Stimulated activated CD4-positive, alpha-beta T cell treated with anti-CD3 and anti-CD28 coated beads, Interleukin-2, amount 100 ng/mL, for 24 hours (primary cell): ENCODE measurements at places on chromosomes 4 and X.

DNA sequence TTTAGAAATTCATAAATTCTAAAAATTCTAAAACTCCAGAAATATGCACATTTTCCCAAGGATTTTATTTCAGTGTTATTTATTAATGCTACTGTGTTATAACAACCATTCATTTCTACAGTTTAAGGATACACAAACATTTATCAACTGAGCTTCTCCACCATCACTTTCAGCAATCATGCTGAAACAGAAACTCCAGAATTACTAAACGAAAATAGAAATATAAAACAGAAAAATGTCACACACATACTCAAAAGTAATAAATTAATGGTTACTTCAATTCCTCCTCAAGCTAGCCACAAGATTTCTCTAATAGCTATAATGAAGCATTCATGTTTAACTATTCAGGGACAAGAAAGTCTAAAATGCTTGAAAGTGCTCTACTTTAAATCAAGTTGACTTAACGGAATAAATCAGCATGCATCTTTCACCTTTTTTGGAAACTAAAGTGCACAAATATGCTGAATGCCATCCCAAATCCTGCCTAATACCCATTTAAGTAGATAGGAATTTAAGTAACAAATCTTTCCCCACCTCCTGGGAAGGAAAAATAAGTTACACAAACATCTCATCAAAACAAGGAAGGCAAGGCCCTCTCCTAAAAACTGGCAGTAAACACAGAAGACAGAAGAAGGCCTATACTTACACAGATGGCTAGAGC is 563 bp downstream of the FAM13A start:
- no peak for DNase-seq

DNA sequence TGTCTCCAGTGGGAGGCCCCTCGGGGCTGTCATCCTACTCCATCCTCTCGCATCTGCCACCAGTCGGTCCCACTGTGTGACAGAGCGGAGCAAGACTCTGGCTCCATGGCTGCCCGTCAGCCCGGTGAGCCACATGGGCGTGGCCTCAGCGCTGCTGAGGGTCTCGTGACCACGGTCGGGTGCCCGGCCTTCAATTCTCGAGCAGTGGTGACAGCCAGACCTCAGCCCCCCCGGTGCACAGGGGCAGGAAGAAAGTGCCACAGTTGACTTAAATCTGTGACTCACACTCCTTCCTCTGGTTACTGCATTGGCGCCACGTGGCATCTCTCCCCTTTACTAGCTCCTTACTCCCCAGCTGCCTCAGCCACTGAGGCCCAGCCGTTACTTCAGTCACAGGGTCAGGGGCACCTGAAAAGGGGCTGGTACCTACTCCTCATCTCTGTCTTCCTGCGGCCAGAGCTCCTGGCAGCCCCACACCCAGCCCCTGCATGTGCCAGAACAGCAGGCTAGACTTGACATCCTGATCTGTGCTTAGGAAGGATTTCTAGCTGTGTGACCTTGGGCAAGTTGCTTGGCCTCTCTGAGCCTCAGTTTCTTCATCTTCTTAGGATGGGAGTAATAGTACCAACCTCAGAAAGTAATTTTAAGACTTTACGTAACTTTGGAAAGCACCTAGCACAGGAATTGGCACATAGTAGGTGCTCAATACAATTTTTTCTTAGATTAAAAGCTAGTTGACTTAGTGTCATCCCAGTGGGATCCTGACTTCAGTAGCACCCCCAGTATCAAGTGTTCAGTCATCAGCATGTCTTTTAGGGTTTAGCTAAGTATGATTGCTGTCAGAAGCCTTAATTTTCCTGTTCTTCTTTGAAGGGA is 66.1 kb downstream of the TNIP2 start:
- peak; percentile 34 for DNase-seq

GRCh38 chr4:88706574-88706973 is 8.9 kb upstream of the NAP1L5 start:
- no peak for DNase-seq

GRCh38 chrX:116756958-116757357 is 294.2 kb upstream of the CT83 start:
- DNase-seq: no peak

GRCh38 chrX:153966841-153967535 is 4.6 kb downstream of the HCFC1 start:
- DNase-seq: peak; percentile 48

DNA sequence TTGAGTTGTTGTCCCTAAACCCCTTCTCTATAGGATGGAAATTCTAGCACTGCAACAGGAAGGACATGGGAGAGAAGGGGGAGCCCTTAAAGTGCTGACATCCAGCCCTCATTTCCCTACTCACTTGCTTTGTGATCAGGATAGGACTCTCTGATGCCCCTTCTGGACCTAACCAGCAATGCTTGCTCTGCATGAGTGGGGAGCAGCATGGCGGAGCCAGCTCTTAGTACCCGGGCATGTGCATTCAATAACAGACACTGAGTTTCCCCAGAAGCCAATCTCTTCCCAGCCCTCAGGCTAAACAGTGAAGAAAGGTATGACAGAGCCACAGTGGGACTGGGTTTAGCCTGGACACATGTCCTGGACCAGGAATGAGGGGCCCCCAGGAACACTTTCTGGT is 14.0 kb downstream of the SOD3 start:
- DNase-seq: no peak

GRCh38 chrX:104469771-104470170 is 96.2 kb upstream of the IL1RAPL2 start:
- no peak for DNase-seq

DNA sequence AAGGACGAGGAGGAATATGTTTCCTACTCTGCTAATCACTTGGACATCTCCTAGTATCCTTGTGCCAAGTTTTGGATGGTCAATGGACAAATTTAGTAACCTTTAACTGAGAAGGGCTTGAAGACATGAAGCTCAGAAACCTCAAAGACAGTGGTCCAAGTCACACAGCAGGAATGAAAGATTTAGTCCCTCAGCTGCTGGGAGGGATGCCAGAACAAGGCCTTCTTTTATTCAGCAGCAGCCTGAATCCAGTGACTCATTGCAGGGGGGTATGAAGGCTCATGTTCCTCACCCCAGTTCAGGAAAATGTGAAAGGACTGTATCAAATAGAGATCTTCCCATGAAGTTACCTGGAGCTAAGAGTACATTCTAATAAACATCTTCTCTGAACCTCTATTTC is 214.9 kb upstream of the UGT8 start:
- no peak for DNase-seq

DNA sequence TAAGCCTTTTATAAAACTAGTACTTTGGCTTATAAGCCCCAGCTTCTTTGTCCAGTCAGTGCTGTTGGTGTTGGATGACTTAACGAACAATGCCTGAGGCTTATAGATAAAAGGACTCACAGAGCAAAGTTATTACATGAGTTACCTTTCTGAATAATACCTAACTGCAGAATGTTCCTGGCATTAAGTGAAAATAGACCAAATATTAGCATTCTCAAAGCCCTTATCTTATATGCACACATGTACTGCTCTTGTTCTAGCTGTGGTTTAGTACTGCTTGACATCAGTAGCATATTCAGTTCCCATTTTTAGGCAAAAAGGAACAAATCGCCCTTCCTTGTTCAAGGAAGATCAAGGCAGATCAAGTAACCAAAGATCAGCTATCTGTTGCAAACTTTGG is 131.6 kb downstream of the ZNF330 start:
- DNase-seq: no peak

- no peak for DNase-seq
These were observed 21.8 kb upstream of the TLL1 start for GRCh38 chr4:165851256-165851655.

GRCh38 chrX:53288189-53288588 is 6.8 kb upstream of the IQSEC2 start:
- peak; percentile 17 for DNase-seq

- no peak for DNase-seq
These were observed 23.5 kb downstream of the RAP1GDS1 start for GRCh38 chr4:98284640-98285046.

DNA sequence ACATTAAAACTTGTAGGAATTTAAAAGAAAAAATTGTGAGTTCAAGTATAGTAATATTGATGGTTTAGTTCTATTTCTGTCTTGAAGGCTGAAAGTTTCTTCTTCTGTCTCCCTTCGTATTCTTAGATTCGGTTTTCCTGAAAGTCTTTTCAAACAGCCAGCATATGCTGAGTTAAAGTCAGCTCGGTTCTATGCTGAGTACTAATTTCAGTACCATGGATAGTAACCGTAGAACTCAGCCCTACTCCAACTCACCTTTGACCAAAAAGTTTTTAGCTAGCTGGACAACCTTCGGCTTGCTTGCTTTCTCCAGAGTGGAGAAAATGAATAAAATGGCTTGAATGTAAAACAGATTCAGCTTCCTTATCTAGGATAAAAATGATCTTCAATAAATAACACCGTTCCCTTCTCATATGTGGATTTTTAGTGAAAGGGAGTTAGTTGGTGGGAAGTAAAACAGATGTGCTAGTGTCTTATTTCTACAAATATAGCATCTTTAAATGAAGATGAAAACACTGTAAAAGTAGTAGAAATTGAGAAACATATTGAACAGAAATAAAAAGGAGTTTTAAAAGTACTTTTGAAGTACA is 5.2 kb downstream of the POU4F2 start:
- no peak for DNase-seq

DNA sequence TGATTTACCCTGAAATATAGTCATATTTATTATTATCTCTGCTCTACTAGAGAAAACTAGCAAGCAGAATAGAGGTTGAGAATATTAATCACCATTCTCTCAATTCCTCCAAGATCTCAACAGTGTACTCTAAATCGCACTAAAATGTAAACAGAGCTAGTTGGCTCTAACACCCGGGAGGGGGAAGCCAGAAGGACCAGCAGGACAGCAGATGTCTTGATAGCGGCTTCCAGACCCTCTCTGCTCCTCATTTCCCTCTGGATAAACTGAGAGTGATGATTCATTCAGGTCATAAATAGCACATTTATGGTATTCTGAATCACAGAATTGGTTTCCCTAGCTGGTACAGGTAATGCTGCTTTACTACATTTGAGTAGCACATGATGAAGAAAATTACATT is 82.5 kb downstream of the TBC1D9 start:
- no peak for DNase-seq

DNA sequence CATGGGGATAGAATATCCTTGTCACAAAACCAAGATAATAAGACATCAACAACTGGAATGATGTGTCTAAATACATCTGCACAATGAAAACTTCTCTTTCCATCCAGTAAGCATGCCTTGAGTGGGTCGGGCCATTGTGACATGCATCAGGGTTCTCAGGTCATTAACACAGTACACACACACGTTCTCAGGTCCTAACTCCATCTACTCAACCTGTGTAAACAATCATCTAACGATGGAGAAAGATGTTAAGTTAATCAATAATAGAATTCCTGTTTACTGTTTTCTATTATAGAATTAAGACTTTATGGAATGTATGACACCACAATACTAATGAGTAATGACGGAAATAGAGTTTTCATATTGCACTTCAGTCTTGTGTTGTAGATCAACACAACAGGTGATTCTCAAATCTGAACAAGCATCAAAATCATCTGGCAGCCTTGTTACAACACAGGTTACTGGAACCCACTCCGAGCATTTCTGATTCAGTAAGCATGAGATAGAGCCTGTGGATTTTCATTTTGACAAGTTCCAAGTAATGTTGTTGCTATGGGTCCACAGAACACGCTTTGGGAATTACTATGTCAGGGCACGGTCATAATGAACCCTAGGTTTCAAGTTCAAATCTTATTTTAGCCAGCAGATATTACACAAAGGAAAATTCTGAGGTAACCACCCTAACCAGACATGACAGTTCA is 315.8 kb upstream of the TEX13C start:
- no peak for DNase-seq

GRCh38 chr4:141680060-141680459 is 43.7 kb downstream of the IL15 start:
- DNase-seq: no peak

DNA sequence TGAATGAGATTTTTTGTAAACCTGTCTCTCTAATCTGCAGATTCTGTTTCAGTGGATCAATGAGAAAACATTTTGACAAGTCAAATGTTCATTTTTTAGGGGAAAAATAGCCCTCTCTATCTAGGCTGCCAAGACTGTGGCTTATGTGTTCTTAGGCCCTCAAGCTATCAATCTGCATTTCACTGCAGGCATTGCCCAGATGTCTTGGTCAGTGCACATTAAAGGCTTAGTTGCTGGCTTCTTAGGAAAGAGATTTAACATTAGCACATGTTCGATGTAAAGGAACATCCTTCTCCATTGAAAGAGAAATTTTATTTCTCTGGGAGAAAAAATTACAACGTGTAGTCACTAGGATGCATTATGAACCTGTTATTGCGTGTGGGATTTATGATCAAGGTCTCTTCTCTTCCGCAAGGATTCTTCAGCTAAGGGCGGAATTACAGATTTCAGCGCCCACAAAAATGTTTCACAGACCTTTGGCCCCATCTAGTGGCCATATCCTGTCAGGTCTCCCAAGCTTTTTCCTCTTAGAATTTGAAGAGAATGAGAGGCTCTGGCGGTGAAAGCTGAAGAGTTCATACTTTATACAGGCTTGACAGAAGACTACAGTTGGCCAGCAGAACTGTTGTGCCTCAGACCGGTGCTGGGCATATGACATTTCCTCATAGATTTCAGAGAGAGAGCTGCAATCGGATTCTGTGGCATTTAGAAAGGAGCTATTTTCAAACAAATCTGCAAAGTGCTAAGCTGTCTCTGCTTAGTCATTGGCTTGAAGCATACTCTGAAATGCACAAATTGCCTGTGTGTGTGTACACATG is 144.6 kb upstream of the NOCT start:
- peak; percentile 51 for DNase-seq

- no peak for DNase-seq
These were observed 469.9 kb downstream of the PCDH10 start for GRCh38 chr4:133618963-133619362.

GRCh38 chr4:85147481-85148076 is 181.1 kb upstream of the WDFY3 start:
- no peak for DNase-seq
